Suprapubic skin (tissue), 4 donors: ENCODE measurements at places on chromosomes 16 and 17.

DNA sequence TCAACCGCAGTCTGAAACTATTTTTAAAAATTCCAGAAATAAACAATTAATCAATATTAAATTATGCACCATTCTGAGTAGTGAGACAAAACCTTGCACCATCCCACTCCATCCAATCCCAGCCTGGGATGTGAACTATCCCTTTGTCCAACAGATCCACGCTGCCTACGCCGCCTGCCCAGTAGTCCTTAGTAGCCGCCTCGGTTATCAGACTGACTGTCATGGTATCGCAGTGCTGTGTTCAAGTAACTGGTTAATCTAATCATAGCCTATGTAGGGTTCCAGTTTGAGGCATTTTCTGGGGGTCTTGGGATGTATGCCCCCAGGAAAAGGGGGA, 437.7 kb downstream of the HS3ST3B1 start:
- DNase-seq, result no peak

DNA sequence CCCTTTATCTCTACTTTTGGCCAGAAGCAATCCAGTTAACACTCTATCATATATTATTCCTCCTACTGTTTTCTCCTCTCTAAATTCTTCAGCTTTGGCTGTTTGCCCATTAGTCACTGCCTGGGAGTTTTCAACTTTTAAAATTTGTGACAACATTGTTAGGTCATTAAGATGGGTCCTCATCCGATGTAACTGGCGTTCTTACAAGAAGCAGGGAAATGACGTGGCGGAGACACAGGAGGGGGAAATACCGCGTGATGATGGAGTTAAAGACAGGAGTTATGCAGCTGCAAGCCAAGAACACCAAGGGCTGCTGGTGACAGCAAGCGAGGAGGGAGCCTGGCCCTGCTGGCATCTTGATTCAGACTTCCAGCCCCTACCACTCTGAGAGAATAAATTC, 34.8 kb upstream of the CPHXL start:
- no peak for DNase-seq

- DNase-seq, result no peak
These were observed 9.3 kb upstream of the CARD14 start for GRCh38 chr17:80160536-80160935.

- no peak for DNase-seq
These were observed 73.4 kb downstream of the MRM3 start for GRCh38 chr17:855569-855968.

DNA sequence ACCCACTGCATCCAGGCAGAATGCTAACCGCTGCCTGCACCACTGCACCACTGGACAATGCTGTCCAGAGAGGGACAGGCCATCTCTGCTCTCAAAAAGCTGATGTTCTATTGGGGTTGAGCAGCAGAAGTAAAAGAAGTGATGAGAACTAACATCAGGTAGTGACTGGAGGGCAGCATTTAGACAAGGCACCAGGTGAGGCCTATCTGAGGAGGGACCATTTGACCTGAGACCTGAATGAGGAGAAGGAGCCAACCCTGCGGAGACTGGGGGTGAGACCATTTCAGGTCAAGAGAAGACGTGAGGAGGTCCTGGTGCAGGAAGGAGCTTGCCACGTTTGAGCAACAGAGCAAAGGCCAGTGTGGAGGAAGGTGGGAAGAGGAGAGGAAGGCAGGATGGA, 34.0 kb downstream of the NTN1 start:
- no peak for DNase-seq
